Femur (tissue), 1 donor: ENCODE measurements at places on chromosomes 2 and 18.

GRCh38 chr18:35707674-35708073 is 126.1 kb downstream of the GALNT1 start:
- DNase-seq, result no peak

DNA sequence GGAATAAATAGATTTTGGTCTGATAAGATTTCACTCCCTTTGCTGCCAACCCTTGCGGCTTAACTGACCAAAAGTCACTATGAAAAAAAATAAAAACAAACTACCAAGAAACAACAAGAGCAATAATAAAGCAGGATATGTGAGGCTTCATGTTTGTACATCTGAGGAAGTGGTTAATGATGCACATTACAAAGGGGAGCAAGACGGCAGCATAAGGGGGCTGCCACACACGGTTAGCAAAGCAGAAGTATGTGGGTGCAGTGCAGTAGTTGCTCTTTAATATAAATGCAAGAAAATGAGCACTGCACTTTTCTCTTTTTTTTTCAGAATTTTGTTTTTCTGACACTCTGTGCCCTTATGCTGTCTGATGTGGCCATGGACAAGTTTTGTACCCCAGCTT is 377.1 kb upstream of the CNTNAP5 start:
- no peak for DNase-seq

GRCh38 chr2:37898448-37898847 is 26.6 kb upstream of the RMDN2 start:
- no peak for DNase-seq

GRCh38 chr2:12488352-12489318 is 228.1 kb upstream of the TRIB2 start:
- DNase-seq, result no peak

- no peak for DNase-seq
Measured at GRCh38 chr2:213152888-213153287, 1.5 kb upstream of the IKZF2 start.

DNA sequence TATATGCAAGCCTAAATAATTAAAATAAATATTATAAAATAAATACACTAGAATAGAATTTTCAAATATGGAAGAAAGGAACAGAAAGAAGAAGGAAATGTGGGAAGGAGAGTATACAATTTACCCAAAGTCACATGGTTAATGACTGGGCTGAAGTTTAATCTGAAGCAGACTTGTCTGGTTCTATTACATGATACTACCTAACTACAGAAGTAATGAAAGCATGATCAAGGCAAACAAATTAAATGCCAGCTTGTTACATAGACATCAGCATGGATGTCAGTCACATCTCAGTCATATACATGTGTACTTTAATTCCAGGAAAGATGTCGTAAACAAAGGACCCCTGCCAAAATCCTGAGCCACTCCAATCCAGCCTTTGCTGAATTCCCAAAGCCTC is 1060.8 kb downstream of the CNTNAP5 start:
- no peak for DNase-seq

- DNase-seq, result no peak
Measured at GRCh38 chr18:59055345-59056032, 84.2 kb upstream of the SEC11C start.

DNA sequence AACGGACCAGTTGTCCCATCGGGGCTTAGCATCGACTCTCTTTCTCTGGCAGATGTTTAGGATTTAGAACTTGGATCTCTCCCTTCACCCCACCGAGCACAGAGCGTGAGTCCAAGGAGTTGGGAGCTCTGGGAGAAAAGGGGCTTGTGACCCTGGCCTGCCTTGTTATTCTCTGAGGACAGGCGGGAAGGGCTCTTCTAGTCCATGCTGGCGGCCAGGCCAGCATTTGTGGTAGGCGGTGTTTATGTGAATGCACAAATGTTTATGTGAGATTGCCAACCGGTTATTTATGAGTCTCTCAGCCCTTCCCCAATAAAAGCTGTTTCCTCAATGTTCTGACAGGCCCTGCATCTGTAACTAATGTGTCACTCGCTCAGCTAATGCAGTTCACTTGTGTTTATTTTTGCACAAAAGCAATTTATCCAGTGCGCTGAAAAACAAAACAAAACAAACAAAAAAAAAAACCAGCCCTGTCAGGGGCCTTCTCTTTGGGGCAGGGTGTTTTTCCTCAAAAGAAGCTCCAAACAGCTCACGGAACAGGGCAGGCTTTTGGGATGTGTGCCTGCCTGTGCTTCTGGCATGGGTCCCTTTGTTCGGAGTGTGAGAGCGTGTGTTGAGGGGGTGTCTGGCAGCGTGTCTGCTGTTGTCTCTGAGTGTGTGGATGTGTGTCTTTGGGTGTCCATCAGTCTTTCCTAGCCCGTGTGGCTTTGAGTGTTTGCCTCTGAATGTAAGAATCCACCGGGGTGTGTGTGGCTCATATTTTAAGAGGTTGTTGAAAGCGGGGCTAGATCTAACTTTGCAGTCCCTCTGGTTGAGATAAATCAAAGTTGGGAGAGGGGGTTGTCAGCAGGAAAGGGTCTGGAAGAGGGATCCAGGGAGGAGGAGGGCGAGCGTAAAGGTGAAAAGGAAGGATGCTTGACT is 52.8 kb upstream of the HAAO start:
- DNase-seq, result peak; percentile 57

- DNase-seq, result peak; percentile 90
Measured at GRCh38 chr2:100260712-100261620, 61.3 kb downstream of the LONRF2 start.

DNA sequence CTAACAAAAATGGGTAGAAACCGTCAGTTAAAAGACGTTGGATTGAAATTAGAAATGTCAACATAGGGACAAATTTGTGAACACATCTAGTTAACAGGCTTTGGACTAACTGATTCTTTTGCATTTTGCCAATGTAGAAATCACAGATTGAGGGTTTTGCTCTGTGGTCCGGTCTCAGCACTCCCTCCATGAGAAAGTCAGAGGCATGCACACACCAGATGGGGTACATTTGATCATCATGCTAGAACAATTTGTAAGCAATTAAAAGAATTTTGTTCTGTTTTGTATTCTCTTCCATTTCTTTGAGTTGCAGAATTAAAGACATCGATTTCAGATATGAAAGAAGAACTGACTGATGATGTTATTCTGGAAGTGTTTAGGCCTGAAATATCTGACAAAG is 179.1 kb upstream of the CCDC68 start:
- no peak for DNase-seq

- no peak for DNase-seq
Measured at GRCh38 chr2:196473617-196474016, 165.9 kb upstream of the CCDC150 start.

GRCh38 chr2:27080140-27080469 is 1.7 kb downstream of the EMILIN1 start:
- DNase-seq, result no peak

GRCh38 chr2:178002038-178002437 is 70.5 kb downstream of the PDE11A start:
- DNase-seq, result no peak

- no peak for DNase-seq
Measured at GRCh38 chr2:119259296-119259860, 35.7 kb downstream of the STEAP3 start.

DNA sequence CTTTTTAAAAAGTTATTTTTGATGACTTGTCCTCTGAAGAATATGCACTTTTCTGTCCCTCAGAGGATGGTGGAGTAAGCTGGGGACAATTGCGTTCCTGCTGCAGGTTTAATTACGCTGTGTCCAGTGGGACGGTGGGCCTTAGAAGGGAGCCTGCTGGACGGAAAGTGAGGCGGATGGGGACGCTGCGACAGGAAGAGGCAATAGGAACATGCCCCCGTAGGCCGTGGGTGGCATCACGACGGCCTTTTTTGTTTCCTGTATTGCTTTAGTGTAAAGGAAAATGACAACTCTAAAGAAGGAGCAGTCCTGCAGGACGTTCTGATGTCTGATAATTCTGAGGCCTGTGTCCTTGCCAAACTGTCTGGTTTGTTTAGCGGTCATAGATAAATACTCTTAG is 121.6 kb downstream of the NFATC1 start:
- DNase-seq, result peak; percentile 22

GRCh38 chr2:3712831-3713503 is 9.6 kb downstream of the DCDC2C start:
- DNase-seq, result no peak

- no peak for DNase-seq
Measured at GRCh38 chr2:240425236-240425615, 10.2 kb upstream of the GPC1 start.

DNA sequence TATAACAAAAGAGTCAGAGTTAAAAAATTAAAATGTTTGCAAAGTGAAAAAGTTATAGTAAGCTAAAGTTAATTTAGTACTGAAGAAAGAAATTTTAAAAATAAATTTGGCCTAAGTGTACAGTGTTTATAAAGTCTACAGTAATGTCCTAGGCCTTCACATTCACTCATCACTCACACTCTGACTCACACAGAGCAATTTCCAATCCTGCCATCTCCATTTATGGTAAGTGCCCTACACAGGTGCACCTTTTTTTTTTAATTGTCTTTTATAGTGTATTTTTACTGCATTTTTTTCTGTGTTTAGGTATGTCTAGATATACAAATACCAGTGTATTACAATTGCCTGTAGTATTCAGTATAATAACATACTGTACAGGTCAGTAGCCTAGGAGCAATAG is 562.9 kb downstream of the PIK3C3 start:
- DNase-seq, result no peak

- peak; percentile 49 for DNase-seq
Measured at GRCh38 chr2:207847807-207848544, 78.3 kb upstream of the FZD5 start.

DNA sequence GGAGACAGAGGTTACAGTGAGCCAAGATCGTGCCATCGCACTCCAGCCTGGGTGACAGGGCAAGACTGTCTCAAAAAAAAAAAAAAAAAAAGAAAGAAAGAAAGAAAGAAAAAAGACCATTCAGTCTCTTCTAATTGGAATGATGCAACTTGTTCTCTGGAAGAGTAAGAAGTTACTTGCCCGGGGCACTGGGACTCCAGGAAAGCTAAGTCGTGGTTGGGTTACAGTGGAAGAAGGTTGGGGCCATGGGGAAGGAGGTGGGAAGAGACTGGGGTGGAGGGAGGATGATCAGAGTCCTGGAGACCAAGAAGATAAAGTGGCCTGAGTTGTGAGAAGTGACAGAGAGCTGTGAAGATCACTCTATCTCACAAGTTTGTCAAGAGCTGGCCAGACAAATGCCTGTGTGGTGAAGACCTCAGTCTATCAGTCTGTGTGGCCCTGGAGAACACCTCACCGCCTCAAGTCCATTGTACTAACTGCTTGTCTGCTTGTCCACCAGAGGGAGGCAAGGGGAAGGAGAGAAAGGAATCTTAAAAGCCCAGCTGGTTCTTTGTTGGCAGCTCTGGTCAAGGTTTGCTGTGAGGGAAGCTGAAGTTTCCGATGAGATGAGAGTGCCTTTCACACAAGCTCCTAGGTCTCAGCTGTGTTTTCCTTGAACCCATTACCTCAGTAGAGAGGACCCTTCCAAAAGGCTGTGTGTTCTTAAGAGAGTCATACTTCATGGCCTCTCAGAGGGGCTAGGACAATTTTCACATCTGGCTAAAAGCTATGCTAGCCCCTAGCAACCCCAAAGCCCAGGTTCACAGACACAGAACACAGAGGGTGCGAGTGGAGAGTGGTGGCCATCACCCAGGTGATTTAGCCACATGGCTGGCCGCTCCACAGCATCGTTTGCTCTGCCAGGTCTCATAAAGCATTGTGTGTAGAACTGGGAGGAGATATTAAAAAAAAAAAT is 72.0 kb upstream of the TMEM178A start:
- DNase-seq, result peak; percentile 66

- no peak for DNase-seq
Measured at GRCh38 chr2:202307690-202308089, 42.1 kb downstream of the NOP58 start.

DNA sequence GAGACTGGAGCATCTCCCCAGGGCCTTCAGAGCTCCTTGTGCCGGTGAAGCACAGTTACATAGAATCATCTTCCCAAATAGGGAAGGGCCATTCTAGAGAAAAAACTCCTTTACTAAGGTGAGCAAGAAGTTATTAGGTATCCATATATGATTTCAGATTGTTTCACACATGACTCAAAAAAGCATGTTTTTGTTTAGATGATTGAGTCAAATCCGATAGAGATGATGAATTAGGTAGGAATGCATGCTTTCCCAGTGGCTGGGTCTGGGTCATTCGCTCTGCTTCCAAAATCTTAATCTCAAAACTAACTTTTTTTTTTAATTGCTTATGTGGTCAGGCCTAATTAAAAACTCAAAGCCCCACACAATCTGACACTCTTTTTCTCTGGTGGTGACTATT is 3.8 kb downstream of the NT5C1B start:
- DNase-seq, result no peak

DNA sequence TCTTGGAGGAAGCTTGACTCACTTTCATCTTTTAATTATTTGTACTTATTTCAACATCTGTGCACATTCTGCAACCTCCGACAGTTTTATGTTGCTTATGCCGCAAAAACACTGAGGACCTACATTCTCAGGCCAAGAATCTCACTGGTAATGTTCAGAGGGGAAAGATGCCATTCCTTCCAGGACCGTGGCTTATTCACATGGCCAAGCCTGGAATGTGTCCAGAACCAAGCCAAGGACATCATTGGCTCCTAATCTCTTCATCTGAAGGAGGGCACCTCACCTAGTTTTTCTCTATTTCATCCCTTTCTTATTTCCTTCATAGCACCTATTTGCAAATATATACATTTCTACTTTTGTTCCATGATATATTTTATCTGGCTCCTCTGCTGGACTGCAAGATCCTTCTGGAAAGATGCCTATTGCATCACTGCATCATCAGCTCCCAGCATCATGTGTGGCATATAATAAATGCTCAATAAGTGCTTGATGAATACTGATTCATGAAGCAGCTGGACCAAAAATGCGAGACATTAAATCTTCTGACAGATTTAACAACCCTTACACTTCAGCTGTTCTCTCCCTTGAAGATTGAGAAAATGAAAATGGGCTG is 377.1 kb downstream of the TNS1 start:
- DNase-seq, result peak; percentile 51

GRCh38 chr2:224449212-224450147 is 47.6 kb upstream of the FAM124B start:
- DNase-seq, result no peak

- no peak for DNase-seq
Measured at GRCh38 chr2:107961395-107961794, 24.9 kb upstream of the SLC5A7 start.

GRCh38 chr2:128457716-128458115 is 139.0 kb upstream of the HS6ST1 start:
- DNase-seq, result no peak

GRCh38 chr2:37541516-37541915 is 129.9 kb downstream of the CDC42EP3 start:
- DNase-seq, result no peak

DNA sequence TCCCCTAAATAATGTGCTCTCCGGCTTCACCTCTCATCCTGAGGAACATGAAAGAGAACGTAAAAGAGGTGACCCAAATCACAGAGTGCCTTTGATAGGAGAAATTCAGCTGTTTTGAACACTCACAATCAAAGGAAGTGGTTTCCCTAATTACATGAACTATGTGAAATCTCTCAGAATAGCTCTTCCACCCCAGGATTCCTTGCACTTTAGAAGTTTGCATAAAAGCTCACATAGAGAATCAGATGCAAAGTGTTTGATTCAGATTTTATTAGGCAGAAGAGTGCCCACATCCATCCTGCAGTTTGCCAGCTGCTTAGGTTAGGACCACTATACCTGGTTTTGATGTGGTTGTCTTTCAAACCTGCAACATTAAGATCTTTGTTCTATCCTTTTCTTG is 61.0 kb downstream of the MAP3K20 start:
- no peak for DNase-seq

- DNase-seq, result no peak
Measured at GRCh38 chr2:237588044-237588696, 2.4 kb downstream of the RAB17 start.

GRCh38 chr2:99101697-99102096 is 39.8 kb upstream of the C2orf15 start:
- DNase-seq, result no peak

- DNase-seq, result no peak
Measured at GRCh38 chr2:85862426-85862825, 26.4 kb downstream of the ST3GAL5 start.
